ENCODE measurements at places on chromosomes 6 and 20. TPM values are rescaled to one million over a fixed set of nuclear protein-coding genes. Genes with fewer than 3 reads are reported as not detected.

Gene CLPSL2
- total RNA-seq = not detected

Gene BEND6
- 0.19 TPM for total RNA-seq

Gene TTK
- 12.1 TPM for total RNA-seq

Gene CFAP206
- total RNA-seq = not detected

Gene FILIP1
- 10.8 TPM for total RNA-seq

Gene ZNF335
- 13.3 TPM for total RNA-seq

Gene ZNF334
- 0.97 TPM for total RNA-seq

Gene HTR1E
- total RNA-seq = not detected

Gene PTPRT
- total RNA-seq = not detected

Gene GFOD1
- 35.3 TPM for total RNA-seq

Gene LSM2
- total RNA-seq = 24.1 TPM

Gene GJA10
- total RNA-seq = not detected

Gene PLCB4
- 11.9 TPM for total RNA-seq

Gene BIRC7
- not detected for total RNA-seq

Gene FOXP4
- 1.3 TPM for total RNA-seq

Gene BTN1A1
- not detected for total RNA-seq

Gene TENT5A
- total RNA-seq = 0.76 TPM

Gene SCUBE3
- total RNA-seq = 3.0 TPM

Gene TCP11
- total RNA-seq = not detected

All from bladder microvascular endothelial cell (primary cell).